Thoracic aorta (tissue), 2 donors: ENCODE measurements at places on chromosomes 13 and 19. TPM values are rescaled to one million over a fixed set of nuclear protein-coding genes. Genes with fewer than 3 reads are reported as not detected.

CD70 gene
- total RNA-seq = not detected

- H3K27me3 ChIP-seq = no peaks in the 10 kb centered on the region
- no peaks in the 10 kb centered on the region for H3K36me3 ChIP-seq
- DNase-seq = no peak
- no peak overlapping the region for H3K27ac ChIP-seq
- H3K4me1 ChIP-seq = peaks cover 13% of the 10 kb centered on the region
Measured at GRCh38 chr19:10899151-10899653, 27.8 kb downstream of the CARM1 start.

GRCh38 chr13:65710514-65710913 is 1519.6 kb downstream of the PCDH9 start:
- H3K4me3 ChIP-seq = no peak overlapping the region
- H3K27ac ChIP-seq = no peak overlapping the region
- no peak for DNase-seq
- H3K27me3 ChIP-seq = no peaks in the 10 kb centered on the region
- no peaks in the 10 kb centered on the region for H3K36me3 ChIP-seq

DNA sequence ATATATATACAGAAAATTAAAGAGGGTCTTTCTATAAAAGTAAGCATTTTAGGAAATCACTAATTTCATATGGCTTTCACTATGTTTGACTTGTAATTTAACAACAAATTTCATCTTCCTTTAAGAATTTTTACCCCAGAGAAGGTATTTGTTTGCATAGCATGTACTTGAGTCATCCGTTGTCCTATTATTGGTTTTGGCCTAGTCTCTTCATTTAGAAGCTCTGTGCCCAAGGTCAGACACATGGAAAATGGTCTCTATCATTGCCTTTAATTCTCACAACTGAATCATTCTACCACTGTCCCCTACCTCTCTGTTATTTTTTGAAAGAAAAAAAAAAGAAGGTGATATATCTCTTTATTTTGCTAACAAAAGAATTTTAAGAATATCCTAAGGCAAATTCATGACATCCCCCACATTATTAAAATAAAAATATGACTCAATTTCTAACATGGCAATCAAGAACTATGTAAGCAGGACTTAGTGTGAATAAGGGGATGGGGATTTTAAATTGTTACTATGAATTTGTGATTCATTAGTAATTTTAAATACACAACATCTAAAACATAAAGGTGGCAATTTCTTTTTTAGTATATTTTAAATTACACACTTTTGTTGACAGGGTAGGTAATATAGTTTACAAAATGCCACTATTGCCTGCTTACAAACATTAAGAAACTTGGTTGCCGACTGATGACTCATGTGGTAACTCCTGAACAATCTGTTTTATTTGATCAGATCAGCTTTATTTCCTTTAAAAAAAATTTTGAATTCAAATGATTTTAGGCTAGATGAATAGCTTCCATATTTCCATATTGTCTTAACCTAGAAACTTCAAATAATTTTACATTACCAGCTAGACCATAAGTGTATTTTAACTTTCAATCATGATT is 13.9 kb downstream of the SLITRK5 start:
- H3K4me1 ChIP-seq = no peaks in the 10 kb centered on the region
- H3K27me3 ChIP-seq = no peaks in the 10 kb centered on the region
- no peak overlapping the region for H3K27ac ChIP-seq
- H3K36me3 ChIP-seq = no peaks in the 10 kb centered on the region

- DNase-seq = no peak
- no peaks in the 10 kb centered on the region for H3K4me1 ChIP-seq
- H3K36me3 ChIP-seq = no peaks in the 10 kb centered on the region
- no peak overlapping the region for H3K4me3 ChIP-seq
Measured at GRCh38 chr19:27675771-27676170, 1537.2 kb downstream of the UQCRFS1 start.
